ENCODE measurements at places on chromosomes 3 and 15.

DNA sequence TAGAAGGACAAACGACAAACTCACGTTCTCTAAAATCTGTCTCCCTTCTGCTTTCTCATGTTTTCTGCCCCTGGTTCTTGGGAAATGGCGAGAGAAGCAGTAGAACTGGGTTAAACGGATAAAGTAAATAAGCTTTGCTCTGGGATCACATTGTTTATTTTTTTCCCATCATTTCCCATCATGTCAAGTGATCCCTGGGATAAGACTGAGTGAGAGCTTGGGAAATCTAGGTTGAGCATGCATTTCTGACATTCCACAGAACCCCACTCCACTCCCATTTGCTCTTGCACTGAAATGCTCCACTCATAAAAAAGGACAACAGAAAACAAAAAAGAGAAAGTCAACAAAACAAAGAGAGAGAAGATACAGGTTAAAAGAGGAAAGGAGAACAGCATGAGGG lies 69.1 kb downstream of the SEMA6D start:
- no peak for DNase-seq

- no peak for DNase-seq
Observed at GRCh38 chr15:39629371-39629770, 48.5 kb downstream of the THBS1 start.

GRCh38 chr3:16928386-16929132 lies 43.8 kb downstream of the PLCL2 start:
- DNase-seq: no peak

DNA sequence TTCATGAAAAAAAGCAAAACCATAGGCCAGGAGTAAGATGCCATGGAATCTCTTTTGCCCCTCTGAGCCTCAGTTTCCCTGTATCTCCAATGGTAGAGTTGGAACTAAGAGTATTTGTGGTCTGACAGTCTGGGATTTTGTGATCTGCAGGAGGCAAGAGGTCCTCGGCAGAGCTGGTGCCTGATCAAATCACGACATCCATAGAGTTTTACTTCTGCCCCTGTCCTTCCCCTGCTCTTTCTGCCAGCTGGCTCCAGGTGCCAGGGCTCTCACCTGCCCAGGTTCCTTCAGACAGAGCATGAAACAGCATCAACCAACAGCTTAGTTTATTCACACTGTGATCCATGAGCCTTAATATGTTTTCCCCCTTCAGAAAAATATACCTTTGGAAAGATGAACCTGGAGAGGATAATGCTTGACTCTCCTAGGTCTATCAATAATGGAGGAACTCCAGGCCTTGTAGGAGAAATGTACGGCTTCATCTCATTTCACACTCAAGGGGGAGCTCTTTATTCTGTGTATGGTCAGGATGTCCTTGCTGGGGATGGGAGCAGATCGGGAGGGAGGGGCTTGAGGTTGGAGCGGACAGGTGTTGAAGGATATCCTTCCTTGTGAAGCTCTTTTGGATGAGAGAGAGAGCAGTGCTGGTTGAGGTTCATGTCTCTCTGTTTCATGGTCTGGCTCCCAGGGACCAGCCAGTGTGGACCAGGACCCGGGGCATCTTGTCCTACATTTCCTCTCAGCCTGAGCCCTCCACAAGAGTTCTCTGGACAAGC lies 309.9 kb downstream of the RPLP1 start:
- no peak for DNase-seq

GRCh38 chr3:47605652-47606051 lies 27.0 kb upstream of the CSPG5 start:
- DNase-seq: no peak

GRCh38 chr3:112539825-112540650 lies 21.7 kb downstream of the ATG3 start:
- DNase-seq: no peak

DNA sequence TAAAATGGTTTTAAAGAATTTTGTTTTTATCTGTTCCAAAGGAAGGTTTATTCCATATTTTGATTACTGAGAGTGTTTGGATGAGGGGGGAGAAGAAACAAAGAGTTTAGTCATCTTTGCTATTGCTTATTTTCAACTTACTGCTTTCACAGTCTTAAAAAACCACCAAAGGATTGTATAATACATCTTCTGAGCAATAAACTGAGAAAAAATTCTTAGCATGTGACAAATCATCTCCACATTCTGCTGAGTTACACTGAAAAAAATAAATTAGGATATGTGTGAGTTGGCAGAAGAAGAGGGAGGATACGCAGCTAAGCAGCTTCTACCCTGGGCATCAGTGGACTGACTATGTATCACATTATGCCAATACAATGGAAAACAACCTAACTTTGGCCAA lies 23.2 kb upstream of the ACTC1 start:
- no peak for DNase-seq

- DNase-seq: no peak
Observed at GRCh38 chr3:61858054-61858453, 296.7 kb downstream of the PTPRG start.

DNA sequence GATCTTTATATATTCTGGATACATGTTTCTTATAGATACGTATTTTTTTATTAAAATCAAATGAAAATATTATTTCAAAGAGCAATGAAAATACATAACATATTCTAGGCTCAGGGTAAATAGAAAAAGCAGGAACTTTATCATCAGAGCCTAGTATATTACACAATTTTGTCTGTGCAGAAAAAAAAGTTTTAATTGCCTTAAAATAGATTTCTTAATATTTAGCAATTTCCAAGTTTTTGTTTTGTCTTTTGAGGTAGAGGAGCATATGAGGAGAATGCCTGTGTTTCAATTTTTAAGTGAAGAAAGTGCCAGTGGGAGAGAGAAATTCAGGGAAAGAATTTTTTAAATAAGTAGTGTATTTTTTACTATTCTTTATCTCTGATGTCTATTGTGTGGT lies 10.5 kb downstream of the CAPN7 start:
- no peak for DNase-seq

- no peak for DNase-seq
Observed at GRCh38 chr3:71125738-71126137, 457.8 kb downstream of the FOXP1 start.

GRCh38 chr15:48855501-48856440 lies 22.2 kb upstream of the EID1 start:
- no peak for DNase-seq

GRCh38 chr15:35618260-35619188 lies 72.6 kb upstream of the DPH6 start:
- DNase-seq: no peak

DNA sequence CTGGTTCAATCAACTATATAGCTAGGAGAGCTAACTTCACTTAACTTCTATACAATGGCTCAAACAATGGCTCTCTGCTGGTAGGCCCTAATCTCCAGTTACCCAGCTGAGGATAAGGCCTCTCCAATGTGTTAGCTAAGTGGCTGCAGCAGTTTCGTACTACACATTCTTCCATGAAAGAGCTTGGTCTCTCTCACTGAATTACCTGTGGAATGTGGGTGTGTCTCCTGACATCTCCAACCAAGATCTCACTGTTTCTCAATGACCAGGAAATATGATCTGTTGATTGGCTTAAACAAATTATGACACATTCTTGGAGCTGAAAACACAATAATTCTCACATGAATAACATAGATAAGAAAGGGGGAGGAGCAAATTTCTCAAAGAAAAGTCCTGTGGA lies 169.8 kb upstream of the ROBO1 start:
- DNase-seq: no peak

- no peak for DNase-seq
Observed at GRCh38 chr3:137116619-137117018, 158.8 kb downstream of the IL20RB start.

DNA sequence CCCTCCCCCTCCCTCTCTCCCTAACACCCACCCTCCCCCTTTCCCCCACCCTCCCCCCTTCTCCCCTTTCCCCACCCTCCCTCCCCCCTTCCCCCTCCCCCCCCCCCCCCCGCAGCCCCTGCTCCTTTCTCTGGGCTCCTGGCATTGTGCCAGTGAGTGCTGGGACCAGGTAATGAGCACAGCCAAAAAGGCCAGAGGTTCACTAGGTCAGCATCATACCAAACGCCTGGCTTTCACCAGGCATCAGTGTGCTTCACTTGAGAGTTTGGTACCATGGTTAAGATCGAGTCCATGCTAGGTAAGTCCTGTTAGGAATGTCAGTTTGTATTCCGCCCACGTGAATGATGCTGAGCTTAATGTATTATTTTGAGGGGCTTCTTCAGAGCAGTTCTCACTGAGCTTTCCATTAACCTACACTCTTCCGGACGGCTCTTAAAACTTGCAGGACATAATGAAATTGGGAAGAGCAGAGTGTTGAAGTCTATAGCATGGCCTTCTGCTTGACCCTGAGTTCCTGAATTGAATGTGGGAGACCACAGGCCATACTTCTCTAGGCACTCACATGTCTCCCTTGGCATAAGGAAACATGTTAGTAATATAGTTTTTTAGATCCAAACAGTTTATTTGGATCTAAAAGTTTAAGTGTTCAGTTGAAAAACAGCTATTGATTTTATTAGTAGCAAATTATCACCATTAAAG lies 45.6 kb downstream of the SENP2 start:
- no peak for DNase-seq

- no peak for DNase-seq
Observed at GRCh38 chr3:161914703-161915417, 418.3 kb downstream of the OTOL1 start.

DNA sequence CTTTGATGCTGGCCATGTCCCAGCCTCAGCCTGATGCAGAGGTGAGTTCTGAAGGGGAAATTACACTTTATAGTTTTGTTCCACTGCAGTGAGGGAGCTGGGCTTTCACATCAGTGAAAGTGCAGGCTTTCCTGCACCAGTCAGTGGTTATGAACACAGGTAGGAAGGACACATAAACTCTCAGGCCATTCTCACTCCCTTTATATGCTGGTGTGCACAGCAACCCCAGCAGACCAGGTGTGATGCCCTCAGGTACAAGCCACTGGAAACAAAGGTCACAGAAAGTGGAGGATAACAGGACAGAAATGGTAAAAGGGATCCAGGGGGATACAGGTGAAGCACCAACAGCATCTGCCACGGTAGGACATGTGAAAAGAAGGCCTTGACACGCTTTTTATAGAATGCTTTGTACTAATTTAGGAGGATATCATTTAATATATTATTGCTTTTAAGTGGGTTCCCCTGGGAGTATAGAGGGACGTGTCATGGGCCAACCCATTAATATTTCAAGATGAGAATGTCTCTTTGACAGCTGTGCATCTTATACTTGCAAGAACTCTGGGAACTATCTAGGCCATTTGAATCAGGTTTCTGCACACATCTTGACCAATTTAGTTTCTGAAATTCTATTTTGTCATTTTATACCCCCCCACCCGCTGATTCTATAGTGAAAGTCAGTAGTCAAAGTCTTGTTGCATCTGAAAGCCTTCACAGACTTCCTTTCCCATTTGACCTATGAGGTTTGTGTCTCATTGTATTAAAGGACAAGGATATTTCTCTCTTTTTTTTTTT lies 25.0 kb upstream of the BLM start:
- DNase-seq: no peak

GRCh38 chr3:37964716-37965115 lies 25.9 kb upstream of the VILL start:
- no peak for DNase-seq

DNA sequence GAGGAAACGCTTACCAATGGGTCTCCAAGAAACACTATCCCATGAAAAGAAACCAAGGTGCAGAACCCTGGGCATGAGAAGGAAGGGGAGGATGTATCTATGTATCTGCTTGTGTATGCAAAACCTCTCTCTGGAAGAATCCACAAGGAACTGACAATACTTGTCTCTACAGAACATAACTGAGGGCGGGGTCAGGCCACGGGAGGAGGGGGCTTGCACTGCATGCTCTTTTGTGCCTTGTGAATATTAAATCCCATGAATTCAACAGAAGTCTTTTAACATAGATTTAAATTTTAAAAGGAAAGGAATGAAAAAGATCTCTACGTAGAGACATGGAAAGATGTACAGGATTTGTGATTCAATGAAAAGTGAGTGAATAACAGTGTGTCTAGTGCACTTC lies 57.8 kb downstream of the RPN1 start:
- DNase-seq: no peak

DNA sequence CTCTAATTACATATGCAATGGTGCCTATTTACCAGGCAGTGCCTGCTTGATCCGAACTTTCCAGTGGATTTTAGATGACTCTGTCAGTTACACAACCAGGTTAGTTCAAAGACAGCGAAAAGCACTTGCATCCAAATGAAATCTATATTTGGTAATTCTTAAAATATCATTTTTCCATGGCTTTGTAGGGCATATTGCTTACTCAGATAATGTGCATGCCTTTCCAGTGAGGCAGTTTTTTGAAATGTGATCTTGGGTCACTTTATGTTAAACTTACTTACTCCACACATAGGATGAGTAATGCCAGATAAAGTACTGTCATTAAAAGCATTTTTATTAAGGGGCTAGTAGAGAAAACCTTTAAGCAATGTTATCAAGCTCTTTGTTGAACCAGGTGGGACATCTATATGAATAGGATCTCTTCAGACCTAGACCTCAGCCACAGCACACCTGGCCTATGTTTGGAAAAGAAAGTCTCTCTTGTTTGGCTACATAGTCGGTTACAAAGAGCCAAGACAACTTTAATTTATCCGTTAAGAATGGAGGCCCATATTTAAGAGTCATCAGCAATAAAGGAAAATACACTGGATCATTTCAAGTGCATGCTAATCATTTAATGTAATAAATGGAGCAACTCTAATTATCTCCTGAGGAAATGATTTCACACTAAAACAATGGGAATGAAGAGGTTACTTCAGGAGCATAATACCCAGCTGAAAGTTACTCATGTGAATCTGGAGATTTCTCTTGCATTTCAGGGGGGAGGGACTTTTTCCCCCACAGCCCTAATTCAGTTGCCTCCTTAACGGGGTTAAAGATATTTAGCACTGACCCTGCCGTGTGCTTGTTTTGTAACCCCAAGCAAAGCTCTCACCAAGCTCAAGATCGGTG lies 56.3 kb upstream of the TMCO5A start:
- DNase-seq: no peak

DNA sequence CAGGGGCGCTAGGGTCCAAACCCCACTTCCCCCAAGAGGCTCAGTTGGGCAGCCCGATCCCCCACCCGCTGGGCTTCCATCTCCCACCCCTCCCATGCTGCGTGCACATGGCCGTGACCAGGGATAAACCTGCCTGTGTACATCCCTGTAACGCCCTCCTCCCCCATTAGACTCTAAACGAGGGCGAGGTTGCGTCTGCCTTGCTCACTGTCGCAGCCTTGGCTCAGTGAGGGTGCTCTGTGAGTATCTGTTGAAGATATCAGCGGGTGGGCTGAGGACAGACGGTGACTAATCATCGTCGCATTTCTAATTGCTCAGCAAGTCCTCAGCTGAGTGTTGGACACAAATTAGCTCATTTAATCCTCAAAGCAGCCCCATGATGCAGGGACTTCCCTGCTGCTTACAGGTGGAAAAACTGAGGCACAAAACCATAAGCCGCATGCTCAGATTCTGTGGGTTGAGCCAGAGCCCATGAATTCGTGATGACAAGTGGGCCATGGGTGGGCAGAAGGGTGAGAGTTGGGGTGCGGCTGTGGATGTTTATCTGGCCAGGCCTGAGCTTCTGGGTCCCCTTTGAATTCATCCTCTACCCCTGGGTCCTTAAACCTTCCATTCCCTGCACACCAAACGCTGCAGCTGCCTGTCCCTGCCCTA lies 26.0 kb downstream of the FBLN2 start:
- DNase-seq: no peak

GRCh38 chr3:129809297-129809696 lies 84.2 kb downstream of the TMCC1 start:
- DNase-seq: no peak

All from D721Med (cell line).